ENCODE measurements at places on chromosomes 2 and 18.

- no peak for DNase-seq
Measured at GRCh38 chr2:11777066-11777782, 30.8 kb downstream of the LPIN1 start.

DNA sequence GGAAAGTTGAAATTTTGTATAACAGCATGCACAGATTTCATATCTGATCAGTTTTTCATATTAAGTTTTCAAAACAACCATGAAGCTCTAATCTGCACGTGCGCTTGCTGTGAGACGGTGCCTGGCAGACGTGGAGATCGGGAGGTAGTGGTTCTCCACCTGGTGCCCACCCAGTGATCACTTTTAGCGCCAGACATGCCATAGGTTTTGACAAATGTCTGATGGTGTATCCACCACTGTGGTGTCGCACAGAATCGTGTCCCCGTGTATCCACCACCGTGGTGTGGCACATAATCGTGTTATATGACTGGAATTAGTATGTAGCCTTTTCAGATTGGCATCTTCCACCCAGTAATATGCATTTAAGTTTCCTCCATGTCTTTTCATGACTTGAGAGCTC lies 40.9 kb upstream of the KCNG2 start:
- DNase-seq: no peak

DNA sequence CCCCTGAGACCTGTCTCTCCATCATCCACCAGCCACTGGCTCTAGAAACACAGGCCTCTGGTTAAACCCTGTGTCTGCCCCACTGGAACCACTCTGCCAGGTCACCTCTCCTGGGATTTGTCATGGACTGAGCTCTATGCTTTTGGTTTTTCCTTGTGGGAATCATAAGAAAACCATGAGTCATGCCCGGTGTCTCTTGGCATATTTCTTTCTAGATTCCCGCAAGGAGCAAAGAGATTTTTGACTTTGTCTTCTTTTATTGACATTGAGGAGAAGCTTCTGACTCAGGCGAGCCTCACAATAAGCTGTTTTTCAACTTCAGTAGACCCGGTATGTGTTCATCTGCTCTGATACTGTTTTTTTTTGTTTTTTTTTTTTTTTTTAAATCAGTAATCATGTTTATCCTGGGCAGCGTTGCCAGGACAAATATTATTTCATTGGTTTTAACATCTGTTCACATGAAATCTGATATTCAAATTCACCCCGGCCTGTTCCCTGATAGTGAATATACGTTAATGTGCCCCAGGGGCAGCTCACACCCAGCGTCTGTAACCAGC lies 207.1 kb downstream of the ACKR3 start:
- DNase-seq: no peak

GRCh38 chr2:39419282-39420223 lies 17.5 kb downstream of the MAP4K3 start:
- no peak for DNase-seq

DNA sequence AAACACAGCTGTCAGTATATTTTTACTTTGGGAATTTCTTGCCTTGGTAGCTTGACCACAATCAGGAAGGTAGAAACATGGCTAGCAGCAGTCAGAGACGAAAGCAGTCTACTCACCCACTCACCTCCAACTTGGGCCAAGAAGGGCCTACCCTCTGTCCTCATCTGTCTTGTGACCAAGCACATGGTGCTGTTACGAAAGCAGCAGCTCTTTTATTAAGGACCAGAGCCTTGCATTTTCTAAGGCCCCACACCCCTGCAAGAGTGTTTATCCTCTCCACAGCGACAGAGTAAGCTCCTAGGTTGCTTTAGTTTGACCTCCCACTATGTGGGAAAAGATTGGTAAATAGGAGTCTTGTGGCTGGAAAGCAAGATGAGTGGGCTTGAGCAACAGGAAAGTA lies 31.3 kb upstream of the MSTN start:
- DNase-seq: no peak

DNA sequence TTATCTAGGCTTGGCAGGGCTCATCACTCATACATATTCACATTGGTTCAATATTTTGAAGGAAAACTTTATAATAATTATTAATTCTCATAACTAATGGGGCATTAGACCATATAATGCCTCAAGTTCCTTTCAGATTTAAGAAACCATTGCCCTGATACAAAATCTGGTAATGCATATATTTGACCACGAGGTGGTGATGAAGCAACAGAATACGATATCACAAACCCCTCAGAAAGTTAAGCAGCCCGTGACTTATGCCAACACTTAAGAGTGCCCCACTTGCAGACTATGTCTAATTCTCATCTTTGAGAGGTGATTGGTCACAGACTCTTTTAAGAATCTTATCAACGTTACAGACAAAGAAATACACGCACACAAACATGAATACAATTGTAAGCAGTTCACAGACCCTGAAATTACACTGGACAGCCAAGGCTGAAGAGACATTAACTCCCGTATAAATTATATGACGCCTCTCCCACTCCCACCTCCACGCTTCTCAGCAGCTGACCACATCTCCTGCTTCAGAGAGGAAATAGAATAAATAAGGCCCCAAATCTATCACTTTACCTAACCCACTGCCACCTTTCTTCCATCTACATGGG lies 20.7 kb upstream of the DNAH6 start:
- no peak for DNase-seq

GRCh38 chr2:171894612-171894947 lies 536 bp upstream of the SLC25A12 start:
- DNase-seq: no peak

- DNase-seq: no peak
Measured at GRCh38 chr18:55462652-55463051, 125.3 kb downstream of the TCF4 start.

DNA sequence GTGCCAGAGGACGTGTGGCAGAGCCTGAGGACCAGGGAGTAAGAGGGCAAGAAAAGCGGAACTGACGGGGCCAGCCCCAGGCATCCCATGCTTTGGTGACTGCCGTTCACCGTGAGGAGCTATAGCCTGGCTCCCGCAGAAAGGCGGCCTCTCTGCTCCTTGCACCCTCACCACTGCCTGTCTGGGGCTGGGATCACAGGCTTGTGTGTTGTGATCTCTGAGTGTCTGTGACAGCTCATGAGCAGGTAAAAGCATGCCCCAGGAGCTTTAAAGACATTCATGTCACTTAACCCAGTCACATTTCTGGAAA lies 266.8 kb upstream of the RAB6C start:
- DNase-seq: no peak

DNA sequence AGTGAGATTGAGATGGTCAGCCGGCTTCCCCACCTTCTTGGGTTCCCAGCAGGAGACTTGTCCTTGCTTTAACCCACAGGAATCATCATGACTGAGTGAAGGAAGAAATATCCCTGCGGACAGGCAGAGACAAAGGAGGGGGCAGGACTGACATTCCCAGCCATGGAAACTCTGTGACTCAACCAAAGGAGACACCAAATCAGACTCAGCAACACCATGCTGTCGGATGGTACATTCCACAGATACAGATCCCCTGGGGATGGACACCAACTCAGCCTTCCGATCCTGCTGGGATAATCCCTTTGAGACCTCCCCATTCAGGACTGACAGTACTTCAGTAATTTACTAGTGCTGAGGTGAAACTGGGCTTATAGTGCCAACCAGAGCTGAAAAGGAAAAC lies 518.3 kb downstream of the XIRP2 start:
- DNase-seq: no peak

GRCh38 chr18:76246590-76246989 lies 248.5 kb downstream of the ZNF516 start:
- no peak for DNase-seq

GRCh38 chr2:54207666-54208195 lies 48.3 kb downstream of the TSPYL6 start:
- no peak for DNase-seq

DNA sequence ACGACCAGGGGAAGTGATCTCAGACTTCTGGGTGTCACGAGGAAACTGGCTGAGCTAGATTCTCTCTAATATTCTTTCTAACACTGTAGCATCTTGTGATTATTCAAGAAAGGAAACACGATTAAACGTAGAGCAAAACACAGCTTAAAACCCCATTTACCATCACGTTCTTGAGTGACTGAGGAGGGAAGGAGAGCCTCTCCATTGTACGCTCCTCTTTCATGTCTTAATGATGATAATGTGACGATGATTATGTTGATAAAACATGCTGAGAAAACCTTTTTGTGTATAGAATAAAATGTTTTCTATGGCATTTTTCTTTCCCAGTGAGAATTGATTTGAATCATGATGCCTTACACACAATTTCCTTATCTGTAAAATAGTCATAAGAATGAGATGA lies 705.6 kb upstream of the ID2 start:
- no peak for DNase-seq

DNA sequence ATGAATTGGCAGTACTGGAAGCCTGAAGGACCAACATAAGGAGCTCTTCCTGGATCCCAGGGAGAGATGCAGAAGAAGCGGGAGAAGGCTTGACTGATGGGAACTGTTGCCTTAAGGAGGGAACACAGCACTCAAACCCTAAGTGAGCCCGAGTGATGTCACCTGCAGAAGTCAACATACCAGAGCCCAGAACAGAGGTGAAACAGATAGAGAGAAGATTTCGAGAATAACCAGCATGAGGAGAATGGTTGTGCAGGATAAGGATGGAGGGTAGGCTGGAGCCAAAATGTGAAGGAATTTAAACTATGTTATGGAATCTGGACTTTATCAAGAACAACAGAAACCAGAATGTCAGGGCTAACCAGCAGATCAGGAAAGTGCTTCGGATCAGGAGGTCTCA lies 463.1 kb upstream of the DDX18 start:
- DNase-seq: no peak

- DNase-seq: no peak
Measured at GRCh38 chr18:41993151-41993550, 38.1 kb downstream of the PIK3C3 start.

DNA sequence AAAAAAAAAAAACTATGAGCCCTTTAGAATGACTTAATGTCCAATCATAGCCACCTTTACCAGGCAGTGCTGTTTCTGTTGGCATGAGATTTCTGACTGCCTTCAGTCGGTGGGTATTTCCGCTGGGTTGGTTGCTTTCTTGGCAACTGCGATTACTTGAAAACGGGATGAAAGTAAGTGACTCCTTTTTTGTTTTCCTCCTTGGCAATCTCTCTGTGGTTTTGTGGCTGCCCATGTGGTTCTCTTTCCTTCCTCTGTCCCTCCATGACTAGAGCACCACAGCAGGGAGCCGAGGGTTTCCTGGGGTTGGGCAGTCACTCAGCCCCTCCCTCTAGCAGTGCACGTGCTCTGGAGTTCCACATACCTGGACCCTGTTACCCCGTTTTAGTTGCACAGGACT lies 112.1 kb downstream of the KLHL29 start:
- DNase-seq: no peak

DNA sequence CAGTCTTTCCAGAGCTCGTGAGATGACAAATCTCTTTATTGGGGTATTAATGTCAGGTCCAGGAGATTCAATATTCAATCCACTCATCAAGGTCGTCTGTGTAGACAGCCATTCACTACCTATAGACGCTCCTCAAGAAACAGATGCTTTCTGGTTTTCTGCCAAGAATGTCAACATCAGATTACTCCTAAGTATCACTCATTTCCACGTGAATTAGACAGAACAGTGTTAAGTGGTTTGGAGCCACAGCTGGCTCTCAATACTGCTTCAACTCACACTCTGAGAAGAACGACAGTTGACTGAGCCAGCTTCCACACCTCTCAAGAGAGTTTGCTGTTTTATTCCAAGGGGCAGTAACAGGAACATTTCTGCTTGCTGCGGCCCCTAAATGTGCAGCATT lies 113.5 kb upstream of the NEDD4L start:
- DNase-seq: no peak

DNA sequence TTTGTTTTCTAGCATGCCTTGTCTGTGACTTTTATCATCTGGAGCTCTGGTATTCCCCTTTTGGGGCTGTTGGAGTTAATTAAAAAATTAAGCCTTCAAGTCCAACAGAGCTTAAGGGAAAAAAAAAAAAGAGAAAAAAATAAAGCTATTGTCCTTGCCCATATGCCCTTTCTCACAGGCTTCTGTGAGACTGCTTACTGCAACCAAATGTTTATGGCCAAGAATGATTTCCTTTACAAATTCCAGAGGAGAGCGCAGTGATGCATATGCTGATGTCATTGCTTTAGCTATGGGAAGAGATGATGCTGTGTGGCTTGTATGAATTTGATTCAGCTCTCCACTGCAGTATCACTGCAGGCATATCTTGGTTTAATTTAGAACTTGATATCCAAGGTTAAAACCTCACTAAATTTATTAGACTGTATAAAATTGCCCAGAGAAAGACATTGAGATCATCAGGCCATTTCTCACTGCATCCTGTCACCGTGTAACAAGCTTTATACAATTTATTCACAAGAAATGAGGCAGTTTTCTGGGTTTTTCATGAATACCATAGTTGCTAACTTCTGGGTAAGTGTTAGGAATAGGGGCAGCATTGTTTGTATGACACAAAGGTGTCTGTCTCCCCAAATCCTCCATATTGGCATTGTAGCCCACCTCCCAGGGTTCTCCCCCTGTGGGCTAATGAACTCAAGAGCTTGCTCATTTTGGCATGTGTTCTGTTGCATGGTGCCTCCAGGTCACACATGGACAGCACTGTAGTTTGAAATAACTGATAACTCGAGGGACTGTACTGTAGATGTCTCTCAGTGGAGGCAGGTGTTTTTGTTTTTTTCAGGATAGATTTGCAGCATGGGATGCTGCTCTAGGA lies 85.0 kb downstream of the TANC1 start:
- DNase-seq: no peak

DNA sequence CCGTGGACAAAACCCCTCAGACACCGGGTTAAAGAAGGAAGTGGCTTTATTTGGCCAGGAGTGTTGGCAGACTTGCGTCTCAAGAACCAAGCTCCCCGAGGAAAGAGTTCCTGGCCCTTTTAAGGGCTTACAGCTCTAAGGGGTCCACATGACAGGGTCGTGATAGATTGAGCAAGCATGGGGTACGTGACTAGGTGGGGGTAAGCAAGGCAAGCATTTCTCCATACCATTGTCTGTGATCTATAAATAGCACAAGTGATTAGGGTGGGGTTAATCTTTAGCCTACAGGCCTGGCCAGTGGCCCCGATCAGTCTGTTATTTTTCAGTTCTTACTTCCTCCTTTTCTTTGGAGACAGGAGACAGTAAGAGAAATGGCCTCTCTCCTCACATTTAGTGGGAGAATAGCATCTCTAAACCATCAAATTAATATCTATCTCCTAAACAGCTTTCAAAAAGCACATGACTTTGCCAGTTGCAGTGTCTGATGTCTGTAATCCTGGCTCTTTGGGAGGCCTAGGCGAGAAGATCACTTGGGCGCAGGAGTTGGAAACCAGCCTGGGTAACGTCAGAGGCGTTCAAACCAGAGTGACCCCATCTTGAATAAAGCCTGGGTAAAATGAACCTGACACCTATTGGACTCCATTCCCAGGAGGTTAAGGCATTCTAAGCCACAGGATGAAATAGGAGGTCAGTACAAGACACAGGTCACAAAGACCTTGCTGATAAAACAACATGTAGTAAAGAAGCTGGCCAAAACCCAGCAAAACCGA lies 18.3 kb upstream of the CNOT11 start:
- DNase-seq: no peak

- DNase-seq: no peak
Measured at GRCh38 chr2:200987137-200987536, 23.7 kb upstream of the ORC2 start.

DNA sequence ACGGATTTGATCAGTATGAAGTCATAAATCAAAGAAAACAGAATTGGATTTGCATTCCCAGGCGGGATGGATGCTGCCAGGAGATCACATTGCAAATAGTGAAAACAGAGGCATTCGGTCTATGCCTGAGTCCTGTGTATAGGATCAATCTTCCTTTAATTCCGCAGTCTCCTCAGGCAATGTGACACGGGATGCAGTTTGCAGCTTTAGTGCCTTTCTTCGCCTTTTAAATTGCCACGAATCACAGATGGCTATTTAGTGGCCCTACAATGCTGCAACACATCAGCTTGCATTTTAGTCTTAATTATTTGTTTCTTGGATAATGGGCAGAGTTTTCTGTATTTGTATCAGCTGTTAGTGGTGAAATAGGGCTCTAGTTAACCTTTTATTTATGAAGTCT lies 6.8 kb downstream of the ADCYAP1 start:
- no peak for DNase-seq
